ENCODE measurements at places on chromosomes 4 and X.

GRCh38 chr4:122960611-122961000, 38.2 kb upstream of the NUDT6 start:
- no peak for DNase-seq

DNA sequence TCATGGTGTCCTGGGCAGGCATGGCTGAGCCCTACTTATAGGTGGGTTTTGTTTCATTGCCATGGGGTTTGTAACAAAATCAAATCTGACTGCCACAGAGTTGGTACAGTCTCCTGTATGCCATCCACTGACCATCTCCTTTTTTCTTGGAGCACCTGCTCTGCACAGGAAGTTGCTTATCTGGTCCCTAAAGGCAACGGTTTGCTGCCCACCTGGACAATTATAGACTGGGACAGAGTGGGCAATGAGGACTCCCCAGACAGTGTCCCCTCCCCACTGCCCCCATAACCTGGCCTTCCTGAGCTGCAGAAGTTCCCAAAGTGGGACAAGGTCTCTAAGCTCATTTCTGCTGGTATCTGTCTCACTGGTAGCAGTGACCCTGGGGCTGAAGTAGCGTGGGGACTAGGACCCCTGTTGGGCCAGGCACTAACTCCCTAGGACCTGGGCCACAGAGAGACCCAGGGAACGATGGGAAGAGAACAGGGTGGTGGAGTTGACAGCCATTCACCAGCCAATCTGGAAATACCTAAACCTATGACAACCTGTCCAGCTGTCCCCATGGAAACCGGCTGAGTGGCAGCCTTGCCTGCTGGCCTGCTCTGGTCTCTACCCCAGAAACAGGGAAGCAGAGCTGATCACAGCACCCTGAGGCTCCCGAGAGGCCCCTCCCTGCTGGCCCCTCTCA, 64.7 kb downstream of the WFS1 start:
- DNase-seq = no peak

DNA sequence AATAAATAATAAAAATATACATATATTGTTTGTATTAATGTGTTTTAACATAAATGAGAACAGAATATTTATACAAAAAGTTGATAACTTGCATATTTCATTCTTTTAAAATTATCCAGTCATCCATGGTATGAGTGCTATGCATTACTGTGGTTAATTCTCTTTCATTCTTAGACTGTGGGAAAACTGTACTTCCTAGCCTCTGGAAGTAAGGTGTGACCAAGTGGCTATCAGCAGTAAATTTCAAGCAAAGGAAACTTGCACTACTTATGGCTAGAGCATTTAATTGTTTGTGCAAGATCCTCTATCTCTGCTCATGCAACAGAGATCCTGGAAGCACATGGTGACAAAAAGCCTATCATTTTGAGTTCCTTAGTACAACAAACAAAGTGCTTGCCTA, 1054.5 kb upstream of the PABPC4L start:
- no peak for DNase-seq

GRCh38 chr4:112185740-112186670, 40.8 kb downstream of the FAM241A start:
- no peak for DNase-seq

GRCh38 chrX:19866626-19867410, 20.6 kb downstream of the SH3KBP1 start:
- DNase-seq = no peak

- no peak for DNase-seq
These were observed 35.4 kb upstream of the PSAPL1 start for GRCh38 chr4:7470111-7470510.

GRCh38 chrX:20438871-20439526, 172.3 kb upstream of the RPS6KA3 start:
- no peak for DNase-seq

DNA sequence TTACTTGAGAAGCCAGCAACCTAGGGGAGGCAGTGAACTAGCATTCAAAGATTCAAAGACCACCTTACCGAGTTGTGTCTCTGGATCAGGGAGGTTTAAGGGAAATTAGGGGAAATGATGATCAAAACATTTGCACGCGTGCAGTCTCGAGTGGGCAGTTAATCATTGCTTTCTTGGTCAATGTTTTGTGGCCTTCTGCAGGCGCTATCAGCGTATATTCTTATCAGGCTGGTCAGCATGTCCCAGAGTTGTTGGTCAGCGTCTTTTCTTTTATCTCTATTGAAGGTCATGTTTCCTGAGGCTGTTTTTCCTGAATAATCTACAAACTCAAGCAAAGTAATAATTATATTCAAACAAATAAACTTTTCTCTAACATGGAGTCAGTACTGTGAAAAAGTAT, 84.0 kb upstream of the ZNF81 start:
- DNase-seq = no peak

GRCh38 chr4:113978105-113978504, 1.3 kb downstream of the ARSJ start:
- DNase-seq = no peak

GRCh38 chr4:73005514-73005913, 64.0 kb downstream of the COX18 start:
- no peak for DNase-seq

GRCh38 chr4:112002248-112002661, 143.0 kb upstream of the FAM241A start:
- DNase-seq = no peak

- DNase-seq = no peak
These were observed 133.6 kb upstream of the GRPR start for GRCh38 chrX:15989716-15990115.

GRCh38 chr4:147816382-147817254, 84.7 kb downstream of the ARHGAP10 start:
- no peak for DNase-seq

DNA sequence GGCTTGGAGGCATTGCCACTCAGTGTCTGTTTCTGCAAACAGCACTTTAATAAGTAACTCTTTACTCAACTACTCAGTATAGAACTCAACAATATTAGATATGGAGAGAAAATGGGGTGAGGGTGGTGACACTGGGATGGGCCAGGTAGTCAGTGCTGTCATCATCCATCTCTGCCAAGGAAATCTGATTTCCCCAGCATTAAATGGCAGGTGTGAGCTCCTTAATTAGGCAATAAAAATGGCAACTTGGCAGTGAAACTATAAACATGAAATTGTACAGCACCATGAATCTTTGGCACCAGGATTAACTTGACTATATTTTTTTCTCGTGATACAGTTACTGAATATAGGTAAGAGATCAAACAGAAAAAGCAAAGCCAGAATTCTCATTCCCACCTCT, 146.2 kb downstream of the GLRA2 start:
- DNase-seq = no peak

DNA sequence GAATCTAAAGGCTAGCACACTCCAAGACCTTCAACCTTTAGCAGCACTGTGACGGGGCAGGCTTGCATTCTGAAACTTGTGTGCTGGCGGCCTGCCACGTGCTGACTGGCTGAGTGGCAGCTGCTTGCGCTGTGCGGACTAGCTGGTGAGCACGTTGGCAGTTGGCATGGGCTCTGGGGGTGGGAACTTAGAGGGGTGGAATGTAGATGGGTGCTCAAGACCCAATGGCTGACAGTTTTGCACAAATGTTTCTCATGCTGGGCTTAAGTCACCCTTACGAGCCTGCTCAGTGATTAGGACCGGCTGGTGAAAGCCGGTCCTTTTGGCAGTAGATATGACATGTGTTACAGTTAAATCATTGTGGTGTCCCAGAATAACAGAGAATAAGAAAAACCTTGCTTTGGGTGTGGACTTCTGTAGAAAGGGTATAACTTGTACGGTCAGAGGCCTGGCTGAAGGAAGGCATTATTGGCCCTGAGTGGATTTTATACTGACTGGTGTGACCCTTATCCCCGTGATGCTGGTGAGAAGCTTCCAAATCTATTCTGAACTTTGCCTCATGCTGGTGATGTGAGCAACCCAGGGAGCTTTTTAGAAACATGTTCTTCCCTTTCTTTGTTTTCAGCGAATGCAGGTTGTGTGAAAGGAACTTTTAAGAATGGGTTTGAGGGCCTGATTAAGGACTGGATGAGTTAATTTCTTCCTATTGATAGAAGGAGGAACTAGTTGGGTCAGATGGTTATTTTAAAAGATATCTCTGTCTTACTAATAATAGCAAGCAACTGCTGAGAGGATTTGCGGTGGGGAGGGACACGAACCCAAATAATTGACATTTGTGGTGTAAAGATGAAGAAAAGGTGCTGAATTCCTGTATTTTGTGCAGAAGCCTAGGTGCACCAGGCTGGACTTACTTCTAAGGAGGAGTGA, 107.4 kb upstream of the SLC4A4 start:
- DNase-seq = no peak

DNA sequence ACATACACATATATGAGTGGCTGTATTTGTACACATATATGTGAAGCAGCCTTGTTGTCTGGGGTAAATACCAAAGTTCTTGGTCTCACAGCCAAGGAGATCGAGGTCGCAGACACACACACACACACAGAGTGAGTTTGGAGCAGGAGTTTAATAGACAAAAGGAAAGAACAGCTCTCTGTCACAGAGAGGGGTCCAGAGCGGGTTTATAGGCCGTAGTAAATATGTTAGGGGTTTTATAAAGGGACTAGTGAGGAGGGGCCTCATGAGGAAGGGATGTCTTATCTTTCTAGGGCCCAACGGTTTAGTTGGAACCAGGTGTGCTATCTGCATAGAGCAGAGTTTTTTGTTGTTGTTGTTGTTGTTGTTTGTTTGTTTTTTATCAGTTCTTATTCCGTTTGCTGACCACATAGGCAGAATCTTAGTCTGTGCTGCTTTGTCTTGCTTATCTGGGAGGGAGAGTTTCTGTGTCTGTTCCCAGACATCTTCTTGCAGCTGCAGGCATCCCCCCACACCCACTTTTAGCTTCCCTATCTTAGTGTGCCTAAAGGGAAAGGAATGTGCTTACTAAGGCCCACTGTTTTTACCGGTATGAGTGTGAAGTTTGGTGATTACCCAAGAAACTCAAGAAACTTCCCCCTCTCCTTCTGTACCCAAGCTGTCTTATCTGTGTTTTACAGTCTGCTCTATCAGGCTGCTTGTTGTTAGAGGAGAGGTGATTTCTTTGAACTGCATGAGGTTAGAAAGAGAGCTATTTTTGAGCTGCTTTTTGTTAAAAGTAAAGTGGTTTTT, 91.9 kb downstream of the TENT5D start:
- no peak for DNase-seq

GRCh38 chr4:185550933-185551332, 15.6 kb upstream of the PDLIM3 start:
- DNase-seq = no peak

DNA sequence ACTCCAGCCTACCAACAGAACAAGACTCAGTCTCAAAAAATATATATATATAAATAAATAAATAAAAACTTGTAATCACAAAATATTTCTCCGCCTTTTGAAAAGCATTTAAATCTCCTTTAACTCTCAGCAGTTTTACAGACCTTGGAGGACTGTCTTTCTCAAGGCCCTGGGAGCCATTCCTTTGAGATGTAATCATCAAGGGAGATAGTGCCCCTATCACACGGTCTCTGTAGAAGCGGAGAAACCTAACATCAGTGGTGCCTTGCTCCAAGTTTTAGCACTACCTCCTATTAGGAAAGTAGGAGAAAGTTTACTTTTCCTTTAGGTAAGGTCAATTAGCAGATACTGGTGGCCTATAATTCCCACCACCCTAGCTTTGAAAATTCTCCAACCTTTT, 58.5 kb downstream of the ANTXR2 start:
- no peak for DNase-seq

DNA sequence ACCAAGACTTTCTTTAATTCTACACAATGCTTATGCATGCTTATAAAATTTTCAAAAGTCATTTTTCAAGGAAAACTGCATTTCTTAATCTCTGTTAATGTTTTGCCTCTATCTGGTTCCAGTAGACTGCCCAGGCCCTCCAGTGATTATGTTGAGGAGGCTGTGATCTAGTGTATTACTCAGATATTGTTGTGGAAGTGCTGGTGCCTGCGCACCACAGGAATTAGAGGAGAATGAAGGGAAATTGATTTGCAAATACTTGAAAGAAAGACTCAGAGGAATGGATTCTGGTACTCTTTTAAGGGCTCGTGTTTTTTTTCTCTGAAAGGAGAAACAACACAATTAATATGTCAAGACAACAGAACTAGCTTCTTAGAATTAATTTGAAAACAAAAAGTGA, 1015.1 kb downstream of the RPA4 start:
- DNase-seq = no peak

DNA sequence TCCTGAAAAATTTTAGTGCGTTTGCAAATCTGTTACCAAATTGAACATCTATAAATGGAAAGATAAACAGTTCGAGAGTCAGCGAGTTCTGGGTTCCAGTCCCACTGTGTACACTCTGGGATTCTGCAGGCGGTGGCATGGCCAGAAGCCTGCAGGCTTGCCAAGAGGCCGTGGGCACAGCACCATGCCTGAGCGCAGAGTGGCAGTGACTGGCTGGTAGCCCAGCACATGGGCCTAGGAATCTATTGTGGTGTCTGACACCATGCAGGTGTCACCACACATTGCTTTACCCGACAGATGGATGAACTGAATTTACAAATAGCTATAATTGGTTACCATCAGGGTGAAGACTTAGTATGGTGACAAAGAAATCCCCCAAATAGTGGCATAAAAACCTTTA, 71.7 kb upstream of the TLR3 start:
- DNase-seq = no peak

DNA sequence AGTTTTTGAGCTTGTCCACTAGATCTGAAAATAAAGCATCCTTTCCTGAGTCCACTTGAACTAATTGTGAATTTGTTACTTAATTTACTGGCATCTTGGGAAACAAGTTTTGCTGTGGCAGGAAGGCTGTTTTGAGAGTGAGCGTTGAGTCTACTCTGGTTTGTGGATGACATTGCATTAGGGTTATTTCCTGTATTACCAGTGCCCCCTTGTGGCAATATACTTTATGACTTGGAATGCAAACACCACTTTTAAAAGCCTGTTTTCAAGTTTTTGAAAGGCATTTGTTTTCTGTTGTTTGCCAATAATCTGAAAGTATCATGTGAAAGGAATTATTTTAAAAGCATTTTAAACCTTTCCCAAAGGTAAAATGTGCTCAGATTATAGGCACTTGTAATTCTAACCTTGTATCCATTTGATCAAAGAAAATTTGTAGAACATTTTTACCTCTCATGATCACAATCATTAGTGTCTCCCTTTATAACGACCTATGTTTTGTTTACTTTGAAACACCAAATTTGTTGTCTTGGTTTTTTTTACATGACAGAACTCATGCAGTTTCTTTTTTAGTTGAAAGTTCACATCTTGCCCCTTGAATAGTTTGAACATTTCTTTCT, 18.0 kb upstream of the CYP2U1 start:
- no peak for DNase-seq

- no peak for DNase-seq
These were observed 231.7 kb downstream of the CRLF2 start for GRCh38 chrX:980587-981235.

GRCh38 chrX:41491267-41492004, 44.3 kb downstream of the NYX start:
- DNase-seq = no peak

GRCh38 chr4:110515676-110516075, 39.7 kb downstream of the ENPEP start:
- DNase-seq = no peak

DNA sequence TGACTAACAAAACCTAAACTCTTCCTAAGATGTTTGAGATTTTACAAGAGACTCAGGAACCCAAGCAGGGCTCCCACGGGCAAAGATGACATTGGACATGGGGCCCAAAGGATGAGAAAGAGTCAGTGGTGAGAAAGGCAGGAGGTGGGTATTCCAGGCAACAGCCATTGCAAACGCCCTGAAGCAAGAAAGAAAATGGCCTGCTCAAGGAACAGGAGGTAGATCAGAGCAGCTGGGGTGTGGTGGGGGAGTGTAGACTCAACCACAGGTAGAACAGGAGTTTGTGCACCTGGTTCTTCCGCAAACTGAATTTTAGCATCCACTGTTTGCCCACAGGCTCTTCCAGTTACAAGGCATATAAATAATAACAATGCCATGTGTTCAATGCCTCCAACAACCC, 3.3 kb downstream of the PPP2R2C start:
- no peak for DNase-seq

Measured in HuH-7 (cell line).